ENCODE measurements at places on chromosomes 7 and 10.

GRCh38 chr7:151013733-151014497 lies 10.4 kb downstream of the ATG9B start:
- DNase-seq: peak; percentile 82

DNA sequence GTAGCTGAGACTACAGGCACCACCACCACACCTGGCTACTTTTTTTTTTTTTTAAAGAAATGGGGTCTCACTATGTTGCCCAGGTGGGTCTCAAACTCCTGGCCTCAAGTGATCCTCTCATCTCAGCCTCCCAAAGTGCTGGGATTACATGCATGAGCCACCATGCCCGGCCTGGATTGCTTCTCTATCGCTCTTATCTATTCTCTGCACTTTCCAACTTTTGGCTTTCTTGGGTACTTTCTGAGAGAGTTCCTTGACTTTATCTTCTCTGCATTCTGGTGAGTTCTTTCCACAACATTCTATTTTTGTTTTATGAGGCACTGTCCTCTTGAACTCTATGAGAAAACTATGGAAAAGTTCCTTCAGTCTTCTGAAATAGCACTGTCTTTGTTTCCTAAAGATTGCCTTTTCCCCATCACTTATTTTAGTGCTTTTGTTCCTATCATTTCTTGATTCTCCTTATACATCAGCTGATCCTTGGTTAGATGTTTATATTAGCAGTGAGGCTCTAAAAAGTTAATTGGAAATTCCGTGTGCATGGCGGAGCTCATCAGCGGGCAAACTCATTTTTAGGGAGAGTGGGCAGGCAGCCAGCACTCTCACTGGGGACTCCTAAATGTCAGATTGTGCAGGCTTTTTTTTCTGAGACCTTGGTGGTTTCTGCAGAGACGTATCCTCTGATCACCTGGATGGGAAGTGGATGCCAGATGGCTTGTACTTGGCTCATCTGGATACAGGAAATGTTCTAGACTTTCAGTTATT lies 43.9 kb downstream of the HIP1 start:
- DNase-seq: no peak

DNA sequence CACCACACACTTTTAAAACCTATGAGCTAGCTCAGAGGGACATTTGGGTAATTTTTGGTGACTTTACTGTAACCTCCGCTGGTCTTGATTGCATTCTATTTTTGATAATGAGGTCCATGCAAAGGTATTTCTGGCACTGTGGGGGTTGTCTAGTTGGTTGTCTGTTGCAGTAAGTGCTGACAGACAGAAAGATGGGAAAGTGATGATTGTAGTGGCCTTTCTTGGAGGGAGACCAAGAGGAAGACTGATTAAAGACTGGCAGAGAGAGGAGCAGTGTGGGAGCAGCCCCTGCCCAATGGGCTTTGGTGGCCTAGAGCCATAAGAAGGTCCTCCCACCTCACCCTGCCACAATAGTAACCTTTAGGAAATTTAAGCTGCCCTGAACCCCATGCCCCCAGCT lies 173.4 kb upstream of the CTBP2 start:
- no peak for DNase-seq

DNA sequence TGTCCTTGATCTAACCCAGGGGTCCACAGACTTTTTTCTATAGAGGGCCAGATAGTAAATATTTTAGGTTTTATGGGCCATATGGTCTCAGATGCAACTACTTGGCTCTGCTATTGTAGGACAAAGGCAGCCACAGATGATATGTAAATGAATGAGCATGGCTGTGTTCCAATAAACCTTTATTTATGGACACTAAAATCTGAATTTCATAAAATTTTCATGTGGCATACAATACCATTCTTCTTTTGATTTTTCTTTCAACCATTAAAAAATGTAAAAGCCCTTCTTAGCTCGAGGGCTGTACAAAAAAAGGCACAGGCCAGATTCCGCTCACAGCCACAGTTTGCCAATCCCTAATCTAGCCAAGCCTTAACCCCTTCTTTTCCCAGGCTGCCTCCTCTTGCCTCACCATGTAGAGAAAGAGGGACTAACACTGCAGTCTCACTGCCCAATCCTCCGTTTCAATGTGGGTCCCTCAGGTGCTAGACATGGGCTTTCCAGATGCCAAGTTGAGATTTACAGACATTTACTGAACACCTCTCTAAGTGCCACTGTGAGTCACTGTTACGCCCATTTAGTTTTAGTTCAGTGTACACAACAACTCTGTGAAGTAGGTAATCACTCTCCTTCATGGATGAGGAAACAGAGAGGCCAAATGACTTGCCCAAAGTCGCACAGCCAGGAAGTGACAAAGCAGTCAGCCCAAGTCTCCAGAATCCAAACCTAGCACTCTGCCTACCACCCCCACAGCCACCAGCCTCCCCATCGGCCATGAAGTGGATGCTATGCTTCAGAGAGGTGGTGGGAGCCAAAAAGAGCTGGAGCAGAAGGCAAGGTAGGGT lies 132.6 kb upstream of the PDLIM1 start:
- no peak for DNase-seq

GRCh38 chr7:81484261-81484660 lies 285.6 kb downstream of the HGF start:
- no peak for DNase-seq

GRCh38 chr7:54785261-54785660 lies 26.2 kb upstream of the SEC61G start:
- no peak for DNase-seq

DNA sequence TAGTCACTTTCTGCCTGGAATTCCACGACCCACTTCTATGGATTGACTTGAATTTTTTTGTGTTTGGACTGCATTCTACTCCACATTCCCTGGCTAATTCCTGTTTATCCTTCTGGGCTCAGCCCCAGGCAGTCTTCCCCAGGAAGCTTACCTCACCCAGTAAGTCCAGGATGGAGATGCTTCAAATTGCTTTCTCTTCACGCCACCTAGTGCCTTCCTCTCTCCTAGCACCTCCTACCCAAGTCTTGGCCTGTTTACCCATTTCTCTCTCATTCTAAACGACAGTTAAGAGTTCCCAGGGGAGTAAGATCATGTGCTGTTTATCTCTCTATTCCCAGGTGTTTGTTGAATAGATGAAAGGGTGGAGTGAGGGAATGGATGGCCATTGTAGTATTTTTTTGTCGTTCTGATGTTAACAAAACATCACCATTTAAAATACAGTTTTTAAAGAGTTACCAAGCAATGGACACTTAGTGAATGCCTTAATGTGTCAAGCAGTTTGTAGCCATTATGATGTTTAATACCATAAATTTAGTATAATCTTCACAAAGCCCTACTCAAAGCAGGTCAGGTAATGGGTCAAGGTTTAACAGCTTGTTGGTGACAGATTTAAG lies 45.5 kb upstream of the TARP start:
- DNase-seq: no peak

DNA sequence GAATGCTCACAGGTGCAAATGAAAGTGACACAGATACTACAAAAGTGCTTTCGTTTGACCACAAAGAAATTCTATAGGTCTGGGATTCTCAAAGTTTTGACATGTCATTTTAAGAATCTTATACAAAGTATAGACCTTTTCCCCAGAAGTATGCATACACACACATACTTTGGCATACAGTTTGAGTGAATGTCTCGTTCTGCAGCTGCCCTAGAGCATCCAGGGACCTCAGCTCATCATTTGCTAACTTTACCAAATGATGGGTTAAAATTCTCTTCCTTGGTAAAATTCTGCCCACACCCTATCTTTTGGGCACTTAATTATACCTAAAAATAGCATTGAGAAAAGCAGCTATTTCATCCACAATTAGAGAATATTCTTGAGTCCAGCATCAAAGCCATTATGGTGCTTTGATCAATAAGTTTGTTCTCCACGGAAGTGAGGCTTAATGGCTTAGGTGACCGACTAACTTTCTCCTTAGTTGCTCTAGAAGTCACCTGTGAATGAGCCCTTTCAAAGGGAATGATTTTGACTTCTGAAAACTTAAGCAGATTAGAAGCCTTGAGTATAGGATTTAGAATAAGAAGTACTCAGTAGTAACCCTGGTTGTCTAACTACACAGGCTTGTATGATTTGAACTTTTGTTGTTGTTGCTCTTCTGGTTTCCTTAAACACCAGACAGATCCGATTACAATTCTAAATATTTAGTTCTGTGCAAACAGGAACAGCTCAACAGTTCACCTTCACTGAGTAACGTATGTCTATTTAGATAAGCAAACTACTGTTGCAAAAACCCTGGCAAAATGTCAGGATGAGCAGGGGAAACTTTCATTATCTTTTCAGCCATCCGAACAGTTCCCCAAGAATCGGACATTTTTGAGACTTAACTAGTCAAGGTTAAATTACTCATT lies 70.6 kb downstream of the CNNM2 start:
- DNase-seq: no peak

GRCh38 chr10:201328-201771 lies 66.1 kb downstream of the ZMYND11 start:
- DNase-seq: no peak

DNA sequence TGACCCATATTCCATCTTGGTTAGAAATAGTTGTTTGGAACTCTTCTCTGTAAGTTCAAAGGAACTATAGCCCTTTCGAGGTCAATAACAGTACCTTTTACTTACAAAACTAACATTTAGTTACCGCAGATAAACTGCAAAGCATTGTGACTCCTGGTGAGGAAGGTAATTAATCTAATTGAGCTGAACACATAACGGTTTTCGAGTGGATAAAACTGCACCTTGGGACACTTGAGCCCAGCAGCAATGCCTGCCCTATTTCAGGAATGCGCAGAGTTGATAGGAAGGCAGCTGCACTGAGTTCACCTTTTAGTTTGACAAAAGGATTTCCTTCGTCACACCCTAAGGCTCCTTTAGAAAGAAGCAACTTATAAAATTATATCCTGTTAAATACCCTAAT lies 75.4 kb downstream of the JAZF1 start:
- no peak for DNase-seq

DNA sequence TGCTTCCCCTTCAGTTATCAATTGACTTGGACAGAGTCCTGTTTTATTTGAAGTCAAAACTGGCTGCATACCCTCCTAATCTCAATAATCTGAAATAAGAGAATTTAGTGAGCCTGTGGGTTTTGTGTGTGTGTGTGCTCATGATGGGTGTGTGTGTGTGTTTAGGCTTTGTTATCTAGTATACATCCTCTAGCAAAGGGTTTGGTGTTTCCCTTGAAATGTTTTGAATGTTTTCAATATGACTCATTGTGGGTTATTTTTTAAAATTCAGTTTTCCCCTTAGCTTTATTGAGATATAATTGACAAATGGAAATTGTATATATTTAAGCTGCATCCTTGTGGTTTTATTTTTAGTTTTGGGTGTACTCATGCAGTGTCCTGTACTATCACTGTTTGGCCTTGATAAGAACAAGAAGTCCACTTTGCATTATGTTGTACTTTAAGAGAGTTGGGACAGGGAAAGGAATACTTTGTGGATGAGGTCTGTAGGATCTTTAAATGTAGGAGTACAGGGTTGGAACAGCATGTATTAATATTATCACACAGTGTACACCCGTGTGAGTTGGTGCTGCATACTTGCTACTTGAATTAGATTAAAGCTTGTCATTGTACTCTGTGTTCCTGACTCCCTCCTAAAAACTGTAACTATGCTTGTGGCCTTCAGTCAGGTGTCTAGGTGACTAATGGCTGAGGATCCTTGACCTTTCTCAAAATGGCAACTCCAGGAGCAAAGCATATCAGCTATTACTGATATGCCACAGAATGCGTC lies 58.3 kb downstream of the VCL start:
- DNase-seq: no peak

DNA sequence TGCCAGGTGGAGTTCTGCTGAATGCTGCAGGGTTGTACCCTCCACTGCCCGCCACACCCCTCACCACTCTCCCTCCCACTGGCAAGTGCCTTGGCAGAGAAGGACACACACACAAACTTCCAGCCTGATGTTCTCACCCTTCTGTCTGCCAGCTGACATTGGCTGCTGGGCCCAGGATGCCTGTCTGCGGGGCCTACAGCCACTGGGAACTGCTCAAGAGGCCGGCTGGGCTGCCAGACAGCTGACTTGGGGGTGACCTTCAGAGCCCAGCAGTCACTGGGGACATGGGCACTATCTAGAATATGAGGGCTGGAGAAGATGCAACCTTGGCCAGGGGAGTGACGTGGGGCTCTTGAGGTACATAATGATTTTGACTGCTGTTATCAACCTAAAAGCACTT lies 157.1 kb downstream of the SH3PXD2A start:
- no peak for DNase-seq

- no peak for DNase-seq
Measured at GRCh38 chr7:141153231-141153630, 79.4 kb downstream of the TMEM178B start.

GRCh38 chr7:154856733-154857132 lies 146.2 kb downstream of the PAXIP1 start:
- no peak for DNase-seq

Data from stimulated activated CD4-positive, alpha-beta T cell treated with anti-CD3 and anti-CD28 coated beads, Interleukin-4, amount 100 ng/mL, for 4 hours (primary cell).